ENCODE measurements at places on chromosomes 5 and 9. TPM values are rescaled to one million over a fixed set of nuclear protein-coding genes. Genes with fewer than 3 reads are reported as not detected.
A peak's percentile ranks its signal among the peaks of the same experiment; 100 is the strongest.

- no peak for DNase-seq
- H3K27ac ChIP-seq: no peak overlapping the region
- H3K4me3 ChIP-seq: no peak overlapping the region
- no peaks in the 10 kb centered on the region for H3K36me3 ChIP-seq
- peaks cover 4% of the 10 kb centered on the region for H3K4me1 ChIP-seq
- peaks cover 24% of the 10 kb centered on the region for H3K27me3 ChIP-seq
Measured at GRCh38 chr5:127834554-127834953, 131.4 kb downstream of the CCDC192 start.

GRCh38 chr5:151130922-151131891 lies 26.4 kb downstream of the ANXA6 start:
- H3K4me1 ChIP-seq: peaks cover 49% of the 10 kb centered on the region
- no peaks in the 10 kb centered on the region for H3K27me3 ChIP-seq
- no peak for DNase-seq

DNA sequence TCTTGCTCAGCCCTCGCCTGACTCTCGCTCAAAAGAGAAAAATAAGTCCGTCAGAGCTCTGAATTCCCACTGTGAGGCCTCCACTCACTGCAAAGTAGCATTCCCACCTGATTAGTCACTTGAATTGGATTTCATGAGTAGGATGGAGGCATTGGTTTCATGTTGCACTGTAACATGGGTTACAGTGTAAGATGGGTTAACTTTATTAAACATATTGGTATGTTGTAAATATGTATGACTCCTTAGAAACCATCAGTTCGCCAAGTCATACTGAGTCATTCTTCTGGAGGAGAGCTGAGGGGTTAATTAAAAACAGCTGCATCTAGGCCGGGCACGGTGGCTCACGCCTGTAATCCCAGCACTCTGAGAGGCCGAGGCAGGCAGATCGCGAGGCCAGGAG lies 93.8 kb upstream of the BNC2 start:
- H3K27me3 ChIP-seq: no peaks in the 10 kb centered on the region
- H3K4me1 ChIP-seq: no peaks in the 10 kb centered on the region
- no peaks in the 10 kb centered on the region for H3K36me3 ChIP-seq
- H3K27ac ChIP-seq: no peak overlapping the region

DNA sequence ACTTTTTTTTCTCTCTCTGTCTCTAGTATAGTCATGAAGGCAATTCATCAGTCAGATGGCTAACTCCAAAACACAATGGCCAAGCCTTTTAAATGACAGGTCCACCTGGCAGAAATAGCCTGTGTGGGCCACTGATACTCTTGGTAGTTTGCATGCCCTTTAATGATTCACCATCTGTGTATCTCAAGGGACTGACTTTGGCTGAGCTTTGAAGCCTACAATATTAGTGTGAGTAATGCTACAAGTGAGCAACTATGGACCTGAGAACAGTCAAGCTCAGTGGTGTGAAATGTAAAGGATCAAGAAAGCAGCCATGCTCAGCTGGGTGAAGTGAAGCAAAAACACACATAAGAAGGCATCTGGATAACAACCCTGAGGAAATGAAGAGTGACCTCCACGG lies 506.9 kb downstream of the TLE1 start:
- H3K27ac ChIP-seq: no peak overlapping the region
- no peaks in the 10 kb centered on the region for H3K36me3 ChIP-seq
- H3K27me3 ChIP-seq: no peaks in the 10 kb centered on the region
- H3K4me3 ChIP-seq: no peak overlapping the region
- no peak for DNase-seq
- H3K4me1 ChIP-seq: no peaks in the 10 kb centered on the region

- H3K27me3 ChIP-seq: peaks cover 13% of the 10 kb centered on the region
- no peak overlapping the region for H3K27ac ChIP-seq
- no peak overlapping the region for H3K4me3 ChIP-seq
- no peaks in the 10 kb centered on the region for H3K36me3 ChIP-seq
Measured at GRCh38 chr5:173512637-173513435, 103.6 kb downstream of the BOD1 start.

DNA sequence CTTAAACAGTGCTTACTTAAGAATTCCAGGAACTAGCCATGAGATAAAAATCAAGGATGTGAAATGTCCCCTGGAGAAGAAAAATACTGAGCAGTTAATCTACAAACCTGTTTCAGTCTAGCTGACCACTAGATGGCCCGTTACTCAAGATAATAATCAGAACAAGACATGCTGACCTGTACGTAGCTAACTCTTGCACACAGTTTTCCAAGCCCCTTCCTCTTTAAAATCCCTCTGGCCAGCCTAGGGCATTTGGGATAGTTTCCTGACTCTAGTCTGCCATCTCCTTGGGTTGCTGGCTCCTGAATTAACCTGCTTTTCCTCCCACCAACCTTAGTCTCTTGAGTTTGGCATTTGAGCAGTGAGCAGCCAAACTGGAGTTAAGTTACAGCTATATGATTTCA lies 59.2 kb upstream of the TRAF1 start:
- peaks cover 13% of the 10 kb centered on the region for H3K27me3 ChIP-seq
- no peaks in the 10 kb centered on the region for H3K36me3 ChIP-seq
- no peak overlapping the region for H3K27ac ChIP-seq
- H3K4me3 ChIP-seq: no peak overlapping the region

GRCh38 chr9:127422787-127423186 lies 1.4 kb upstream of the ZNF79 start:
- H3K4me1 ChIP-seq: peaks cover 33% of the 10 kb centered on the region
- H3K36me3 ChIP-seq: peaks cover 19% of the 10 kb centered on the region
- no peak overlapping the region for H3K27ac ChIP-seq
- no peak for DNase-seq
- no peaks in the 10 kb centered on the region for H3K27me3 ChIP-seq
- peak overlapping the region; percentile 99 for H3K4me3 ChIP-seq

GRCh38 chr9:22216730-22217172 lies 207.6 kb upstream of the CDKN2B start:
- H3K36me3 ChIP-seq: no peaks in the 10 kb centered on the region
- H3K4me1 ChIP-seq: peaks cover 6% of the 10 kb centered on the region
- peaks cover 24% of the 10 kb centered on the region for H3K27me3 ChIP-seq
- H3K27ac ChIP-seq: no peak overlapping the region

- no peaks in the 10 kb centered on the region for H3K4me1 ChIP-seq
- H3K36me3 ChIP-seq: no peaks in the 10 kb centered on the region
- H3K4me3 ChIP-seq: no peak overlapping the region
- peaks cover under 1% of the 10 kb centered on the region for H3K27me3 ChIP-seq
- H3K27ac ChIP-seq: no peak overlapping the region
Measured at GRCh38 chr9:128429513-128430086, 8.9 kb downstream of the CERCAM start.

DNA sequence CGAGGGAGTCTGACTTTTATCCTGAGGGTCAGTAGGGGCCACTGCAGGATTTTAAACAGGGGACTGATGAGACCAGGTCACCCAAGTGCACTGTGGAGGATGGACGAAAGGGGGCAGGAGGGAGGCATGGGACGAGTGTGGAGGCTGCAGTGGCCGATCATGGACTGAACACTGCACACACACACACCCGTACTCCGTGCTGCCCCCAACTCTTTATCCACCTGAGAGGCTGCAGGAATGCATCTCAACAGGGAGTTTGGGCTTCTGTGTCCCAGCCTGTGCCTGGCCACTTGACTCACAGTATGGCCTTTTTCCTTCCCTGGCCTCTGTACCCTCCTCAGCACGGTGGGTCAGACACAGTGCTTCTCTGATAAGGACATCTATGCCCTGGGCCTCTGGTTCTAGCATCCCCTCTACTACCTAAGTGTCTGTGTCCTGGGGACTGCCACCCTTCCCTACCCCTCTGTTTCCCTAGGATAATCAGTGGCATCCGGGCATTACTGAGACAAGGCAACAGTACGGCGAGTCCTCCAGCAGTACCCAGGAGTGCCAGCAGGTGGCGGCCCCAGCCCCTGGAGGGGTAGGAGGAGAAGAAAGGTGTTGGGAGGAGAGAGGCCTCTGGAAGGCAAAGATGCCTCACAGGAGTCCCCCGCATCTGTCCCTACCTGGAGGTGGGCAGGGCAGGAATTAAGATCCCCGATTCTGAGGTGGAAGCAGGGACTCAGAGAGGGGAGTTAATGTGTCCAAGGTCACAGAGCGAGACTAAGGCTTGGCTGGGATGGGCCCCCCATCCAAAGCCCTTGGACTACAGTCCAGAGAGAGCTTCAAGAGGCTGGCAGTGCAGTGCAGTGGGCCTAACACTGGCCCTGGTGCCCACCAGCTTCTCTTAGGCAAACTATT lies 5.1 kb upstream of the CDX1 start:
- peaks cover 30% of the 10 kb centered on the region for H3K27me3 ChIP-seq
- peaks cover 3% of the 10 kb centered on the region for H3K4me1 ChIP-seq
- H3K4me3 ChIP-seq: no peak overlapping the region
- H3K27ac ChIP-seq: no peak overlapping the region

- peaks cover 54% of the 10 kb centered on the region for H3K4me1 ChIP-seq
- no peak for DNase-seq
- H3K27me3 ChIP-seq: no peaks in the 10 kb centered on the region
- H3K36me3 ChIP-seq: peaks cover 18% of the 10 kb centered on the region
Measured at GRCh38 chr9:128097543-128098296, 29.7 kb downstream of the SLC25A25 start.

GRCh38 chr5:138661991-138662434 lies 86.8 kb upstream of the HSPA9 start:
- peaks cover 8% of the 10 kb centered on the region for H3K4me1 ChIP-seq
- H3K4me3 ChIP-seq: no peak overlapping the region
- peaks cover 3% of the 10 kb centered on the region for H3K36me3 ChIP-seq
- peaks cover 89% of the 10 kb centered on the region for H3K27me3 ChIP-seq
- no peak overlapping the region for H3K27ac ChIP-seq
- DNase-seq: no peak

DNA sequence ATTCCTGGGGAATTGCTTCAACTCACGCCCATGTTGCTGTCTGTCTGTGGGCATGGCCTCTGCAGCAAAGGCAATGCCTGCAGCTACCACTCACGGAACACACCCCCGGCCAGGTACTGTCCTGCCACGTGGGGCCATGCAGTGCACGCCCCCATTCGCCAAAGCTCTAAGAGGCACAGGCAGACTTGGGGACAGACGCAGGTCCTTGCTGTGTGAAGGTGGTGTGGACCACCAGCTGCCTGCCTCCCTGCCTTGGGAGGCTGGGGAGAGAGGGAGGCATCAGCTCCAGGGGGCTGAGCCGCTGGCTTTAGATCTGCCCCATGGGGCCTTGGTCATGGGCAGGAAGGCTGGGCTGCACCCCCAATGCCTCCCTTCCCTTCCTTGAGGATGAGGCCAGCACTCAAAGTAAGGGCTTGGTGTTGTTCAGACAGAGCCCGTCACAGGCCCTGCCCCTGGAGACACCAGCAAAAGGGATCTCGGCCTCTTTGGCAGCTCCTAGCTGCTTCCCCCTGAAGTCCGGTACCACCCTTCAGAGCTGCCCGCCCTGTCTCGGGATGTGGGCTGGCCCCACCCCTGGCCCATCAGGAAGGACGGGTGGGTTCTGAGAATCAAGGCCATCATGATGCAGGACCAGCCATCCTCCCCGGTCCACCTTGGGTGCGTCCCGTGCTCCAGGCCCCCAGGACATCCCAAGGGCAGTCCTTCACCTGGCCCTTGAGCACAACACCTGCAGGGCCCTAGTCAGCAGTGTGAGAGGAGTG lies 2.3 kb downstream of the GRIN1 start:
- DNase-seq: no peak
- H3K4me1 ChIP-seq: peaks cover 7% of the 10 kb centered on the region
- H3K27me3 ChIP-seq: peaks cover 35% of the 10 kb centered on the region
- no peaks in the 10 kb centered on the region for H3K36me3 ChIP-seq

DNA sequence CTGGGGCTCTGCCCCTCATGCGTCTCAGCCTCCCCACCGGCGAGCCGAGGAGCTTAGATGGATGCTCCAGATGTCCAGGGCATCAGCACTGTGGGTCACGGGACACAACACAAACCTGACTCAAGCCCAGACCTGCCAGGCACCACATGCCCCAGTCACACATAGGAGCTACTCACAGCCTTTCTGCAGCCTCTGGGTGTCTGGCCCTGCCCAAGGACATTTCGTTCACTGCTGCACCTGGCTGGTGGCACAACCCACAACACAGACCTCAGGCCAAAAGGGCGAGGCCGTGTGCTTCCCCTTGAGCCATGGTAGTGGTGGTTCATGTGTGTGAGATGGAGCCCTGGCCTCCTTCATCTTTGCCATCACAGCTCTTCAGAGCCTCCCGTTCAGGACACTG lies 89.6 kb upstream of the FCN2 start:
- DNase-seq: no peak
- H3K27me3 ChIP-seq: no peaks in the 10 kb centered on the region
- no peaks in the 10 kb centered on the region for H3K4me1 ChIP-seq
- H3K27ac ChIP-seq: no peak overlapping the region
- H3K4me3 ChIP-seq: no peak overlapping the region
- no peaks in the 10 kb centered on the region for H3K36me3 ChIP-seq

- peaks cover 13% of the 10 kb centered on the region for H3K4me1 ChIP-seq
- DNase-seq: no peak
- H3K27me3 ChIP-seq: peaks cover 46% of the 10 kb centered on the region
- H3K4me3 ChIP-seq: no peak overlapping the region
- no peaks in the 10 kb centered on the region for H3K36me3 ChIP-seq
Measured at GRCh38 chr9:95753762-95754465, 121.6 kb upstream of the ERCC6L2 start.

GRCh38 chr5:148394587-148395019 lies 10.8 kb downstream of the FBXO38 start:
- peaks cover 42% of the 10 kb centered on the region for H3K36me3 ChIP-seq
- DNase-seq: no peak

DNA sequence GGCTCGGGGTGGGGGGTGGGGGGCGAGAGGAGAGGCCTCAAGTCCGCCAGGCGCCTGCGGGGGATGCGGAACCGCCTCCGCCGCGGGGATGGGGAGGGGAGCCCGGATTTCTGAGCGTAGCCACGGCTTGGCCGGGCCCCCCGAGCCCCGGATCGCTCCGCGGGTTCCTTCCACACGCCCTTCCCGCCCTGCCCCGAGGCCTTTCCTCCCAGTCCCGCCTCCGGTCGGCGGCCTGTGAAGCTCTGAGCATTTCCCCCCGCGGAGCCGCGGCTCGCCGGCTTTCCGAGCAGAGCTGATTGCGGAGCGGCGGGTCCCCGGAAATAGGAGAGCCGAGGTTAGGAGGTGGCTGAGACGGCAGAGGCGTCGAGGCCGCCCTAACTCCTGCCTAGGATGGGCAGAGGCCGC lies 6.1 kb downstream of the IRX4 start:
- H3K27me3 ChIP-seq: peaks cover 62% of the 10 kb centered on the region
- H3K36me3 ChIP-seq: peaks cover 2% of the 10 kb centered on the region
- DNase-seq: peak; percentile 65
- H3K27ac ChIP-seq: no peak overlapping the region
- H3K4me3 ChIP-seq: no peak overlapping the region

DNA sequence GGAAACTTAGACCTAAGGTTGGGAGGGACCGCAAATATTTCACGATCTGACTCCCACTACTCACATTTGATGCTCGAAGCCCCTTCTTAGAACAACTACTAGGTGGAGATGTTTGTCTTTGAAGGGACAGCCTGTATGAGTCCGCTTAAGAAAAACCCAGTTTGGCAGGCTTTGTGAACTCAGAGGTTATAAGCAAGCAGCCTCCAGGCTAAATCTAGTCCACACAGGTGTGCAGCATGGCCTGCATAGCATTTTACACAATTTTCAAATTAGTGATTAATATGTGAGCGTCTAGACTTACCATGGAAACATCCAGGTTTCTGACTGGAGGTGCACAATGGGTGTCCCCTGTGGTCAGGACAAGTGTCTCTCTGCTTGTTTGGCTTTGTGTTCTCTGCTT lies 127.1 kb downstream of the KIF4B start:
- DNase-seq: no peak
- H3K27me3 ChIP-seq: peaks cover 17% of the 10 kb centered on the region
- H3K27ac ChIP-seq: no peak overlapping the region
- no peaks in the 10 kb centered on the region for H3K36me3 ChIP-seq

The BICD2 gene
- 25.8 TPM for total RNA-seq

The ORM2 gene
- total RNA-seq: not detected

The LRRC8A gene
- total RNA-seq: 28.4 TPM

The IL13 gene
- total RNA-seq: 231 TPM

The EFNA5 gene
- not detected for total RNA-seq

The VCAN gene
- not detected for total RNA-seq

The LAMC3 gene
- total RNA-seq: 0.07 TPM

The FBP2 gene
- total RNA-seq: not detected

All from activated CD4-positive, alpha-beta T cell treated with anti-CD3 and anti-CD28 coated beads, Interleukin-2, amount 10 ng/mL, durations not matched to agents 24 days and 14 days (primary cell).